Stimulated activated CD4-positive, alpha-beta T cell treated with anti-CD3 and anti-CD28 coated beads, Interleukin-4, amount 100 ng/mL, for 1 hour (primary cell): ENCODE measurements at places on chromosomes 3 and 15.

DNA sequence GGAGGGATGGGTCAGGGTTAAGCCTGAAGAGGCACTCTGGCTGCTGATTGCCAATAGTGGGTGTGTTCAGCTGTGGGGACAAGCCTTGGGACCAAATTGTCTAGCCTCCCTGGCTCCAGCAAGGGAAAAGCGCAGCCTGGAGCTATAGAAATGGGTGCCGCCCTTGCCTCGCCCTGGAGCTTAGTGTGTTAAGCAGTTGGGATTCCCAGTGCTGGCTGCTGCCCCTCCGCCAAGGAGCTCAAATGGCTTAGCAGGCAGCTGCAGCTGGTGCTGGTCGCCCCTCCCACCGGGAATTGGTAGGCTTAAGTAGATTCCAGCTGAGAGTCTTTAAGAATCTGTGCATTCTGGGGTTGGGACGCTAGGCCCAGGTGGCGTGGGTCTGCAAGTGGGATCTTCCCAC is 662.9 kb upstream of the TBL1XR1 start:
- DNase-seq = no peak

DNA sequence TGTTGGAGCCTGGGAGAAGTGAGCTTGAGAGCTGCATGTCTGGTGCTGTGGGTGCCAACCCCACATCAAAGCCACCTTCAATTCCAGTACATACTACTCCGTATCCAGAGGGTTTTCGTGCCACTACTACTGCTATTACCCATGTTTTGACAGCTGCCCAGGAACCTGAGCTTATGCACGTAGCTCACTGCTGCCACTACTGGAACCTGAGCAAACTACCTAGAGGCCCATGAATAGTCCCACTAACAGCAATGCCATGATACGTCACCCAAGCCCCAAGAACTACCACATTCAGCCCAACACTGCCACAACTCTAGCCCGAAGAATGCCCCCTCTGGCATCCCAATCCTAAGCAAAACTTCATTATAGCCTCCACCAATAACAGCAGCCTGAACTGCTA is 215.2 kb upstream of the BCHE start:
- no peak for DNase-seq

- DNase-seq = no peak
These were observed 232.0 kb upstream of the HES1 start for GRCh38 chr3:193903966-193904365.

GRCh38 chr3:191148131-191148530 is 50.9 kb upstream of the OSTN start:
- DNase-seq = no peak
